ENCODE measurements at places on chromosomes 3 and 15.
A peak's percentile ranks its signal among the peaks of the same experiment; 100 is the strongest.

DNA sequence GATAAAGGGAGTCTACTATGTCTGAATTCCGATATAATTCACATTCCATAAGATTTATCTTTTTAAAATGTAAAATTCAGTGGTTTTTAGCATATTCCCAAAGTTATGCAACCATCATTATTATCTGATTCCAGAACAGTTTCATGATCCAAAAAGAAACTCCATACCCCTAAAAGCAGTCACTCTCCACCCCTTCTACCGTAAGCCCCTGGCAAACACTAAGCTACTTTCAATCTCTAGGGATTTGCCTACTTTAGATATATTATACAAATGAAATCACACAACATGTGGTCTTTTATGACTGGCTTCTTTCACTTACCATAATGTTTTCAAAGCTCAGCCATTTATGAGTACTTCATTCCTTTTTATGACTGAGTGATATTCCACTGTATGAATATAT lies 65.6 kb downstream of the TMEM212 start:
- DNase-seq, result no peak

- no peak for DNase-seq
Measured at GRCh38 chr3:63857311-63857710, 6.3 kb downstream of the THOC7 start.

DNA sequence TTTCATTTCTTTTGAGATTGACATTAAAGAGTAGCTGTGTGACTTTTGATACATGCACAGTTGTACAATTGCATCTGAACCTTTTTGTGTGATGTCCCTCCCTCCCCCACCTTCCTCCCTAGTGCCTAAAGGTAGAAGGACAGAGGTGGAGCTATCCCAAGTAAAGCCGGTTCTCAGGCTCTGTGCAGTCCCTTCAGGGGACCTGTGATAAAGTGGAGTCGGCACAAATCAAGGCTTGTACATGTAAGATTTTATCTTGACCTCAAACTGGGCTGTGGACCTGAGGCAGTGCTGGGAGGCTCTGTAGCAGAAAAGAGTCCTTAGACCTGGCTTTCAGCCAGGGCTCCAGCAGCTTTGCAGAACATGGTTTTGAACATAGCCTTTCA lies 55.5 kb upstream of the CMTM7 start:
- DNase-seq, result no peak

DNA sequence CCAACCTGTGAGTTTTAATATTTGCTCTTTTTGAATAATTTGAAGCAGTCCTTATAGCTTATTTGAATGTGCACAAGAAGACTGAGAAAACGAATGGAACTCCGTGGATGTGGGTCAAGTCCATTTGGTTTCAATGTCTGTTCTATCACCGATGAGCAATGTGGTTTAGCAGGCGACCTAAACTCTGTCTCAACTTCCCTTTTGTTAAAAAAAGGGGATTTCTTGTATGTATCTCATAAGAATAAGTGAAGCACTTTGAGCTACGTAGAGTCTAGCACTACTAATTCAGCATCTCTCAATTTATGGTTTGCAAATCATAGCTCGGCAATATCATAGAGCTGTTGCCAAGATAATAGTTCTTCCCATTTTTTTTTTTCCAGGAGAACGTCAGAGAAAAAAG lies 4.6 kb upstream of the SKIL start:
- DNase-seq, result no peak

DNA sequence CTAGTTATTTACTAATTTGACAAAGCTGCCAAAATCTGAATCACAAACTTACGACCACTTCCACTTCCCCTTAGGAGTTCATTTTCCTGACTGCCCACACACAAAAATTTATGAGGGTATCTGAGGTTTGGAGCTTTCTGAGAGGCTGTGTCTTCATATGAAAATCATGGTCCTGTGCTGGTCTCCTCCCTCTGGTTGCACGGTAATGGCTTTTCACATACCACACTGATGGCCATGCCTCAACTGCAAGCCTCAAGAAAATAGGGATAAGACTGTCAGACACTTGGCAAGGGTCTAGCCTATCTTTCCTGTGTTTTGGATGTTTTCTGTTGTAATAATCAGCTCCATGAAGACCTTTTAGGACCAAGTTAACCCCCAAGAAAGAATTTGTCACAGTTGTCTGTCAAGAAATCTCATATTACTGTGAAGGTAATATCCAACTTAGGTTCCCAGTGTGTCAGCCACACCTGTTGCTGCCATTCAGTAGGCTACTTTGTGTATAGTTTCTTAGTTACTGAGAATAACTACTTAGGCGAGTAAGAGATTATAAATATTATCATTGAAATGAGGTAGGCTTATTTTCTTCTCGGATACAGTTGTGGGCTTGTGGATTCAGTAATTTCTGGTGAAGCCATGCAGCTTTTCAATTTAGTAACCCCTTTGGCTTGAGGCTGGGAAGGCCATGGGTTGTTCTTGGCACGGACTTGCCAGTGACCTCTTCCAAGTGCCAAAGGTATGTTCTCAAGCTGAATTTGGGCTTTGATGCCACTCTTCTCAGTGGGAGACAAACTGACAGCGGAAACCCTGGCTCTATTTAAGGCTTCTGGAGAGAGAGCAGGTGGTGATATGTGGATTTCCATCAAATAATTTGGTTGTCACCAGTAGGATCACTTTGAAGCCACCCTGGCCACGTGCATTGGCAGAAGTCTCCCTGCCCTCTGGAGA lies 101.1 kb downstream of the RYR3 start:
- no peak for DNase-seq

DNA sequence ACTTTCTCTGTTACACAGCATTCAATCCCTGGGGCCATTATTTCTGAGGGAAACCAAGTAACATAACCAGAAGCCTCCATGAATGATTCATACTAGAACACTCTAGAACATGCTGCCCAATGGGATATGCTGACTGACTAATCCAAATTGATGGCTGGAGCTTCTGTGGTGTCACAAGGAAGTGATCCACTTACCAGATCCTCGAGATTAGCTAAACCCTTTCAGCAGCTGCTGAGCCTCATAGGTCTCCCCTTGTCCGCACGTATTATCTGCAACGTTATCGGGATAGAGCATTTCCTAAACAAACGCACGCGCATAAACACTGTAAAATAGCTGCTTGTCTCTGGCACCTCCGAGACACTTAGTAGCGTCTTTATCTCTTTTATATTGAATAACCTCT lies 61.2 kb upstream of the PROK2 start:
- DNase-seq, result no peak

GRCh38 chr3:7779331-7779730 lies 722.3 kb upstream of the LMCD1 start:
- no peak for DNase-seq

- DNase-seq, result no peak
Measured at GRCh38 chr3:171881251-171881650, 38.1 kb downstream of the TMEM212 start.

GRCh38 chr15:58558777-58559176 lies 127.0 kb downstream of the LIPC start:
- DNase-seq, result no peak

DNA sequence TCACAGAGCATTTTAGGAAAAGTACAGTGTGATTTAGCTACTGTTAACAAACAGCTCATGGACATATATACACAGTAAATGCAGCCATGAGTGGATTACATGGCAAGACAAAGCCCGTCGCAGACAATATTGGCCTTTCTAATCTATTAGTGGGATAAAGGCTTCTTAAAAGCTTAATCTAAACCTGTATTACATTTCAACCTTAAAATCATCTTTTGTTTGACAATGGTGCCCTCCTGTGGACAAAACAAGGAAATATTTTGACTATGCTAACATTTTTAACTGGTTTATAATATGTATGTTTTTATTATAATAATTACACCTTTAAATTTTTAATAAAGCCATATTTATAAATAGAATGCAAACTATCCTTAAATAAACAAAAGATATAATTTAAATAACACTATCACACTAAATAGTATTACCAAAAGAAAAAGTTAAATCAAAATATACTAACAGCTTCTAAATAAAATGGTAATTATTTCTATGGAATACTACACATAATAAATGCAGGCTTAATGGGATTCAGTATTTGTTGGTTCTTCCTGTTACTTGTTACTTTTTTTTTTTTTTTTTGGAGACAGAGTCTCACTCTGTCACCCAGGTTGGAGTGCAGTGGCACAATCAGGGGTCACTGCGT lies 38.6 kb downstream of the TAFA4 start:
- DNase-seq, result peak; percentile 52

DNA sequence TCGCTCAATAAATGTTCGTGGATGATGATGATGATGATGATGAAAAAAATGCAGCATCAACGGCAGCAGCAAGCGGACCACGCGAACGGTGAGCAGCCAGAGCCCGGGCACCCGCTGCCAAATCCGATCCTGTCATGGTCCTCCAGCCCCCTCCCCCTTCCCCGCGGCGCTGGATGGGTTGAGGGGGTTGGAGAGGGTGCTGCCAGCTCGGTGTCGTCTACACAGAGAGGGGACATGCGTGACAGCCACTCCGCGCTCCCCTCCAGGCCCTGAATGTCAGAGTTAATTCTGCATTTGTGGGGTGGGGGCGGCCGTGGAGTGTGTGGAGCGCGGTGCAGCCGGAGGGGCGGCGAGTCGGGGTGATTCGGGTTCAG lies 722 bp downstream of the CACNA1D start:
- no peak for DNase-seq

Data from CD4-positive, alpha-beta T cell treated with Interleukin-17A for 1 hour (primary cell).